ENCODE measurements at places on chromosomes 2 and 18. TPM values are rescaled to one million over a fixed set of nuclear protein-coding genes. Genes with fewer than 3 reads are reported as not detected.

CRYGC gene
- total RNA-seq, result not detected

EMILIN1 gene
- total RNA-seq, result 1.4 TPM

EN1 gene
- total RNA-seq, result not detected

DES gene
- total RNA-seq, result not detected

KLHL41 gene
- 0.19 TPM for total RNA-seq

FEV gene
- not detected for total RNA-seq

KCNJ13 gene
- total RNA-seq, result not detected

MEP1B gene
- not detected for total RNA-seq

MC5R gene
- total RNA-seq, result not detected

XRCC5 gene
- total RNA-seq, result 267 TPM

IGFBP5 gene
- total RNA-seq, result 0.65 TPM

REG3A gene
- total RNA-seq, result not detected

TCF23 gene
- total RNA-seq, result not detected

DSEL gene
- 25.1 TPM for total RNA-seq

SMYD1 gene
- not detected for total RNA-seq

ANKRD44 gene
- total RNA-seq, result 39.5 TPM

MYCN gene
- total RNA-seq, result 4.9 TPM

LRP2 gene
- total RNA-seq, result not detected

CHRNA1 gene
- 6.2 TPM for total RNA-seq

FIGN gene
- 0.98 TPM for total RNA-seq

ZNF532 gene
- 44.7 TPM for total RNA-seq

SCN9A gene
- 0.96 TPM for total RNA-seq

ADI1 gene
- total RNA-seq, result 40.1 TPM

ASPRV1 gene
- 0.33 TPM for total RNA-seq

TMEM200C gene
- not detected for total RNA-seq

MRPL19 gene
- total RNA-seq, result 33.0 TPM

KIAA2012 gene
- total RNA-seq, result not detected

CRYBA2 gene
- not detected for total RNA-seq

KCNG3 gene
- total RNA-seq, result under 0.01 TPM

ERMN gene
- total RNA-seq, result not detected

TLX2 gene
- total RNA-seq, result not detected

LDLRAD4 gene
- total RNA-seq, result 7.0 TPM

RASGRP3 gene
- total RNA-seq, result 117 TPM

AQP12A gene
- not detected for total RNA-seq

ITGA4 gene
- 5.4 TPM for total RNA-seq

TSPYL6 gene
- 0.10 TPM for total RNA-seq

Data from vein endothelial cell (primary cell).